ENCODE measurements at places on chromosomes 11 and 22.

DNA sequence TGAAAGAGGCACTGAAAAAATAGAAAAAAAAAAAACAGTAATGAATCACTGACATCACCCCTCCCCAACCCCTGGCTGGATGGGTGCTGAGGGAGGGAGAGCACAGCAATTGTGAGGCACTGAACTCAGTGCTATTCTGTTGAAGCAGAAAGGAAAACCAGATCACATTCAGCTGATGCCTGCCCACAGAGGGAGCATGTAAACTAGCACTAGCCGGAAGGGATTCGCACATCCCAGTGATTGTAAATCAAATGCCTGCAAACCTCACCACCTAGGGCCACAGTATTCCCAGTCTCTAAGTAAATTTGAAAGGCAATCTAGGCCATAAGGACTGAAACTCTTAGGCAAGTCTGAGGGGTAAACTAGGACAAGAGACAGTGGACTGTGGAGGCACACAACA is 772.0 kb upstream of the CCDC179 start:
- H3K4me3 ChIP-seq = no peak overlapping the region
- H3K4me1 ChIP-seq = no peaks in the 10 kb centered on the region
- no peak for DNase-seq
- H3K27me3 ChIP-seq = no peaks in the 10 kb centered on the region
- H3K36me3 ChIP-seq = no peaks in the 10 kb centered on the region
- H3K27ac ChIP-seq = no peak overlapping the region

DNA sequence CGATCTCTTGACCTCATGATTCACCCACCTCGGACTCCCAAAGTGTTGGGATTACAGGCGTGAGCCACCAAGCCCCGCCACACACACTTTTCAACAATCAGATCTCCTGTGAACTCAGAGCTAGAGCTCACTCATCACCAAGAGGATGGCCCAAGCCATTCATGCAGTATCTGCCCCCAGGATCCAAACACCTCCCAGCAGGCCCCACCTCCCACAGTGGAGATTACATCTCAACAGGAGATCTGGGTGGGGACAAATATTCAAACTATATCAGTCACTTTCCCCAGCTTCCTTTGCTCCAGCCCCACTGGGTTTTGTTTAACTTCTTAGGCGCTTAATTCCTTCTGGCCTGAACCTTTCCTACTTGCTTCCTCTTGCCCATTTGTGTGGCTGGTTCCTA is 26.3 kb upstream of the SORL1 start:
- H3K27me3 ChIP-seq = no peaks in the 10 kb centered on the region
- no peaks in the 10 kb centered on the region for H3K36me3 ChIP-seq

DNA sequence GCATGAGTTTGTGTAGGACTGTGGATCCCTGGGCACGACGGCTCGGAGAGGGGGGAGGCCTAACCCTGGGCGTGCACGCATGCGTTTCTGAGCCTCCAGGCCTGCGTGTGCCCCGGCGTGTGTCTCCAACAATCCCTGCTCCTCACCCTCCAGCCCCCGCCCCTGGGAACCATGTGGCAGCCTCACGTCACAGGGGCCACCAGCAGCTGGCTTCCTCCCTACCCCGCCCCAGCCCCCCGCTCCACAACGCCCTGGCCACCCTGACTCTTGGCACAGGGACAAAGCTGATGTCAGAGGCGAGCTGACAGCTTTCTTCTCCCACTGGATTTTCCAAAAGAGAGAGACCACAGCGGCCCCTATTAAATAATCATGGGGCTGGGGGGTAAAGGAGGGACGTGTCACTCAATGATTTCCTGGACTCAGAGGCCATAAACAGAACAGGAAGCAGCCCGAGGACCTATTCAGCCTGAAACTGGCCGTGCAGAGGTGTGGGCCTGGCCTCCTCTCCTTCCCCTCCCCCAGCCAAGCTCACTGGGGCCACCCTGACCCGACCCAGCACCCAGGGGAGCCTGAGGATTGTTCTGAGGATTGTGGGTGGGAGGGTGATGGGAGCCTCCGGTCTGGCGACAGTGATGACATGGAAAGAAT is 6.8 kb upstream of the LIF start:
- peaks cover 6% of the 10 kb centered on the region for H3K4me1 ChIP-seq
- no peak overlapping the region for H3K27ac ChIP-seq

- no peak overlapping the region for H3K4me3 ChIP-seq
- no peaks in the 10 kb centered on the region for H3K27me3 ChIP-seq
- no peaks in the 10 kb centered on the region for H3K36me3 ChIP-seq
- no peak overlapping the region for H3K27ac ChIP-seq
These were observed 54.3 kb downstream of the SYTL2 start for GRCh38 chr11:85756401-85757200.

DNA sequence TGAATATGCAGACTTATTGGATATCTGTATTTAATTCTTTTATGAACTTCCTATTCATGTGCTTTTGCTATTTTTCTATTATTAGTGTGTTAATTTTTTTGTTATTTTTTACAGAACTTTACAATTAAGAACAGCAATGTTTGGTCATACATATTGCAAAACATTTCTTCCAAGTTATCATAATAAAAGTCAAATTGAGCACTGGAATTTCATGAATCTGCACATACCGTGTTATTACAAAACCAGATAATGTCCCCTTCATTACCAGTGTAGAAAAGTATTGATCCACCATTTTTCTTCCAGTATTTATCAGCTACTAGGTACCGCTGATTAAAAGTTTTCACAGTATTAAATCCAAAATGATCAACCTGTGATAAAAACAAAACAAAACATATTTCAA is 40.5 kb downstream of the PRCP start:
- H3K27me3 ChIP-seq = no peaks in the 10 kb centered on the region
- no peak overlapping the region for H3K4me3 ChIP-seq
- no peaks in the 10 kb centered on the region for H3K36me3 ChIP-seq
- no peak overlapping the region for H3K27ac ChIP-seq
- peaks cover 15% of the 10 kb centered on the region for H3K4me1 ChIP-seq

DNA sequence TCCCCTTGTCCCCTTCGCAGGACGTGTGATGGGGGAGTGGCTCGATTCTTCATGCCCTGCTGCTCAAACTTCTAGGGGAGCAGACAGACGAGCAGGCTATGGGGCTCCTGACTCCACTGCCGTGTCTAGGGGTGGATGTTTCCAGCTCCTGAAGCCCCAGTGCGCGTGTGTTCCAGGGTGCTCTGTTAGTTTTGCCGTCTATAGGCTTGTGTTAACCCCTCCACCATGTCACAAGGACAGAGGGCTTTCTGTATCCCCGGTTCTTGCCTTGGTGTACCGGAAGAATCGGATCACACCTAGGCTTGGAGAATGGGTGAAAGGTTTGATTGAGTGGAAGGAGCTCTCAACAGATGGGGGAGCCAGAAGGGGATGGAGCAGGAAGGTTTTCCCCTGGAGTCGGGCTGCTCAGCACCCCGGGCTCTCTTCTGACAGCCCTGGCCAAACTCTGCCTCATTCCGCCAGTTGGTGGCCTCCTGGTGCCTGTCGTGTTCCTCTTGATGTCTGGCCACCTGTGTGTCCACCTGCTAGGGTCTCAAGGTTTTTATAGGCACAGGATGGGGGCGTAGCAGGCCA is 810.7 kb downstream of the BRD1 start:
- no peaks in the 10 kb centered on the region for H3K36me3 ChIP-seq
- no peaks in the 10 kb centered on the region for H3K4me1 ChIP-seq
- H3K4me3 ChIP-seq = no peak overlapping the region
- no peak for DNase-seq

DNA sequence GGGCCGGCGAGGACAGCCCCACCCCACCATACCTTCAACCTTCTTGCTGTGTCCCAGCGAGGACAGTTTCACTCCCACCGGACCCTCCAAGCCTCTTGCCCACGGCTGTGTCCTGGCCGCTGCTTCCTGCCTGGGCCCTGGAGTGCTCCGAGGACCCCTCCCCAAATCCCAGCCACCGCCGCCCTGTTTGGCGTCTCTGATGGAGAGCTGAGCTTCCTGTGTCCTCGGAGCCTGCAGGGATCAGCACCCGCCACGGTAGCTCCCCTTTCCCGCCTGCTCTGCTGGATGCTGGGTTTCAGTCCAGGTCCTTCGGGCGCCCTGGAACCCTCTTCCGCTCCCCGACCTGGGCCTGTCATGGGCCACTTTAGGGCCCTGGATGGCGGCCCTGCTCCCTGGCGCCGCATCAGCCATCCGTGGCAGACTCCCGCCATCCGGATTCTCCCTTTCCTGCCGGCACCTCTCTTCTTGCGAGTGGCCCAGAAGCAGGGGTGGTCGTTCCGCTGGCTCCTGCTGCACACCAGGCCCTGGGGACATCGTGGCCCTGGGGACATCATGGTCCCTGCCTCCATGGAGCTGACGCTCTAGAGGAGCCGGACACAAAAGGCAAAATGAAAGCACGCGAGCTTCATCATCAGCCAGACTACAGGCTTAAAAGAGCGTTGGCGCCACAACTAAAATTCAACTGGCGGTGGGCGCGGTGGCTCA is 34.3 kb upstream of the GAL start:
- H3K27me3 ChIP-seq = no peaks in the 10 kb centered on the region
- no peaks in the 10 kb centered on the region for H3K36me3 ChIP-seq
- peaks cover 13% of the 10 kb centered on the region for H3K4me1 ChIP-seq
- no peak overlapping the region for H3K4me3 ChIP-seq
- DNase-seq = no peak
- H3K27ac ChIP-seq = no peak overlapping the region

DNA sequence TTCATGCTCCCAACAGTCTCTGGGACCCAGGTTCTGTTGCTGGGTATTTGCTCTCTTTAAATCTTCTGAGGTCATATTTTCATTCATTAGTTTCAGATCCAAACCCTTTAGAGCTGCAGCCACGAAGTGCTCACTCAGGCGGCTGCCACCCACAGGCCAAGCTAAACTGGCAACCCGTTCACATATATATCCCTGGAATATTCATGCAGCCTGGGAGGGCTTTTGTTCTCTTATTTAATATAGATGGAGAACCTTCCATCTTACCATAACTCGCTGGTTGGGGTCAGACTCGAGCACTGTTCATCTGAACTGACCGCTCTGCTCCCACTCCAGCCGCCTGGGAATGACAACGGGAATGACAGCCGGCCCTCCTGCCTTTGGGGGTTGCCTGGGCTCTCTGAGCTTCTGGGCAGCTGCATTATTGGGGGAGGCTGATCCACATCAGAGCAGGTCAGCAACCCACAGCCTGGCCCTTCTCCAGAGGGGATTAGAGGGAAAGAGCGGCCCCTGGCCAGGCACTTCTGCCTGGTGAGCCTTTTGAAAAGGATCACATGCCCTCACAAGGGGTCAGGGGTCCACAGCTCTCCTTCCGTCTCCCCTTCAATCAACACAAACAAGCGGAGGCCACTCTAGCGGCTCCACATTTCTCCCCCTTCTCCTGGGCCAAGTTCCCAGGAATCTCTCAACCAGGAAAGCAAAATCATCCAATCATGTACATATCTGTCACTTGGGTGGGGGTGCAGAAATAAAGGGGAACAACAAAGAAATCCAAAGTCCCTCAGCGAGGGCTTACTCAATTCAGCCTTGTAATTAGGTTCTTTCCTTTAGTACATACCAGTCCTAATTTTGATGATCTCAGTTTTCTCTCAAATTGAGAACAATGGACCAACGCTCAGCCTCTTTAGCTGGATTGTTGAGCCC is 11.8 kb downstream of the TMEM184B start:
- DNase-seq = no peak
- H3K36me3 ChIP-seq = no peaks in the 10 kb centered on the region
- H3K27ac ChIP-seq = peak overlapping the region; percentile 52
- peak overlapping the region; percentile 23 for H3K4me3 ChIP-seq

DNA sequence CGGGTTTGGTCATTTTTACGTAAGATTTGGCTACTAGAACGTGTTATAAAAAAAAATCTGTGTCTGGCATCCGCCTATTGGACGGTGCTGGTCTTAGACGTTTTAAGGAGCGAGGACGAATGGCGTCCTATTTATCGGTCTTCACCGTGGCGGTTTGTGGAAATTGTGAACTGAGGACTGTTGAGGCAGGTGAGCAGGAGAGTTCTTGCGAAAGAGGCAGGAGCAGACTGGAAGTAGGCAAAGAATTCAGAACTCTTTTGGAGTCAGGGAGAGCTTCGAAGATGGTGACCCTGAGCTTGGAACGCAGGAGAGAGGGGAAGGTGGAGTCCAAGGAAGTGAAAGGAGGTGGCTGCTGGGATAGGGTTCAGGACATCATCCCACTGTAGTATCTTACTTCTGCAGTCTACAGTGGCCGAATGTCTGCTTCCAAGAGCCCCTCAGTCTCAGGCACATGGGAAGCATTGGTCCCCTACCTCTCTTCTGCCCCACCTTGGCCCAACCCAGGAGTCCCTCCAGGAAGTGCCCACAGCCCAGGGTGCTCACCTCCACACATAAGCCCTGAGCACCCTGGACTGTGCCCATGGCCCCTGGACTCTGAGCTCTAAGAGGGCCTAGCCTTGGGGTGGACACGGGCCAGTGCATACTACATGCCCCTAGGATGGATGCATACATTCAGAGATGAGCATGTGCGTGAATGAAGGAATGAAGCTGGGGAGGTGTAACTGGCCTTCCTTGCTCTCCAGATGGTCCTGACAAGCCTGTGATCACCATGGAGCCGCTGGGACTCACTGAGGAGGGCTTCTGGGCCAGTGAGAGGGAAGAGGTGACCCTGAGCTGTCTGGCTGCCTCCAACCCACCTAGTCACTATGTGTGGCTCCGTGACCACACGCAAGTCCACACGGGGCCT is 3.7 kb downstream of the VSIG10L2 start:
- no peaks in the 10 kb centered on the region for H3K4me1 ChIP-seq

Measured in Karpas-422 (cell line).